Ureter (tissue), 1 donor: ENCODE measurements at places on chromosomes 2 and 18.
A peak's percentile ranks its signal among the peaks of the same experiment; 100 is the strongest.

DNA sequence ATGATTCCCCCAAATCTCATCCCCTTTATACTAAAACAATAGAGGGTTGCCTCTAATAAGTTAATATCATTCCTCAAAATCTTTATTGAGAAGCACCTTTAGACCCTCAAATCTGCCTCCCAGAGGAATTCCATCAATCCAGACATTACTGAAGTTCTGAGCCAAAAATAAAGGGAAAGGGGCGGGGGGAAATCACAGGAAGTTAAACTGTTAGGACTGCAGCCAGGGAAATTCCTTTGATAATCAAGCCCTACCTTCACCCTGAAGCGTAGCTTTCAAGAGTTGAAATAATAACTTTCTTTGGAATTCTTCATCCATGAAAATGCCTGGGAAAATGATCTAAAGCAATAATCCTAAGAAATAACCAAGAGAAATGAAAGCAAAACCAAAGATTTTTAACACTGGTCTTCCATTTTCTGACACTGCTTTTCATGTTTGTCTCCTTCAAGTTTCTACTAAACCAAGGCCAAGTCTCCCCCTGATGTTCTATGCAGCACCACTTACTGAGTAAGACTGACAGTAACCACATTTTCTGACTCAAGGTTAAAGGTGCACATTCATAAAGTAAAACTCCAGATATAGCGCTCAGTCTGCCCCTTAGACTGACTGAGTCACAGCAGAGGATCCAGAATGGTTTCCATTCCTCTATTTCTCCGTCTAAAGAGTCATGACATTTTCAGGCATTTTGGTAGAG, 78.2 kb downstream of the TCF4 start:
- no peak for DNase-seq

GRCh38 chr2:238142382-238143205, 4.1 kb downstream of the KLHL30 start:
- peak; percentile 64 for DNase-seq

- DNase-seq, result peak; percentile 80
Observed at GRCh38 chr2:218292048-218293014, at the start of gene TMBIM1. Gene TMBIM1 (minus strand): TSS chr2:218292503. CDS start chr2:218282141, 10,362 bp downstream.

GRCh38 chr18:31576670-31577069, 15.0 kb upstream of the TTR start:
- no peak for DNase-seq

DNA sequence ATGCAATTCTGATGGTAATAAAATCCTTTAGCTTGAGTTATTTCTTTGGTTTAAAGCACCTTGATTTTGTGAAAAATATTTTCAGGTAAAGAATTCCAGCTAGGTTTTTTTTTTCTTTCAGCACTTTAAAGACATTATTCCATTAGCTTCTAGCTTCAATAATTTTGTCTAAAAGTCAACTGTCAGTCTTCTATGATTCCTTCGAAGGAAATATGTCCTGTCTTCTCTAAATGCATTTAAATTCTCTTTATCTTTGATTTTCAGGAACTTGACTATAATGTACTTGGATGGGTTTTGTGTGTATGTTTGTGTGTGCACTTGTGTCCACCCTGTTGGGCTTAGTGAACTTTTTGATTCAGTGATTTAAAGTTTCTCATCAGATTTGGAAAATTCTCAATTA, 4.7 kb downstream of the LONRF2 start:
- no peak for DNase-seq

GRCh38 chr2:79830501-79830900, 317.6 kb downstream of the CTNNA2 start:
- DNase-seq, result no peak

DNA sequence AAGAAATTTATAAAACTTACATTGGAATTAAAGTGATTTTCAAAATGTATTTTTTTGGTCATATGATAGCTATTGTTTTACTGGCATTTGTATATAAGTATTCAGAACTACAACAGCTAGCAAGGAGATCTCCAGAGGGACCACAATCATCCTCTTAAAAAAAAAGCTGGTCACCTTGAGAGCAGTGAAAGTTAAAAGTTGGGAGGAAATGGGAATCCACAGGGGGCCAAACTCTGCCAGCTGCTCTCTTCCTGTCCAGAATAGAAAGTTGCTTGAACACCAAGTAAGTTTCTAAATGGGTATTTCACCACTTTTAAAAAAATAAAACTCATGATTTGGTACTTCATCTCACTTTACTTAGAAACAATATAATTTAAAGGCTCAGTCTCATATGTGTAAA, 1025.1 kb downstream of the LRP1B start:
- DNase-seq, result no peak

DNA sequence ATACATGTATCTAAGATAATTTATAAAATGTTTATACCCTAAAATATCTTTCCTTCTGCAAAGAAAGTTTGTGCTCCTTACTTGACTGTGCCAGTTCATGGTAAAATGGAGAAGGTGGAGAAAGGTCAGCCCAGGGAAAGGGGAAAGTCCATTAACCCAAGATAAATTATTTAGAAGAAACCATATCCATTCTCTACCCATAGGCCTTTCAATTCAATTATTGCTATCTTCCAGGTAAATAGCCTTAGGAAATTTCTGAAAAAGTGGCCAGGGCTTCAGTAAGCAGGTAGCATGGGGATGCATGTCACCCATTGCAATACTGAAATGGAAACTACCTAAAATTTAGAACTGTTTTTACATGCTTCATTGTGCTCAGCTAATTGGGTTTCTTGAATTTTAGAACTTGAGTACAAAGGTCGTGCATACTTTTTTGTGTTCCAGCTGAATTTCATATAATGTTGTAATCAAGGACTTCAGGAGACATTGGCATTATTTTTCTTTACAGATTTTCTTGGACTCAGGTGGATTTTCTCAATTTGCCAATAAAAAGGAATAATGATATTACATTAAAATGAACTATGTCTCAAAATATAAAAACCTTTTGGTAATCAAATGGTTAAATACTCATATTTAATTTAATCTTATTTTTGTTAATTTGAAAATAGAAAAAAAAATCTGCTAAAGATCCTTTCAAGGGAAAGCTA, 124.9 kb downstream of the CSRNP3 start:
- no peak for DNase-seq

- DNase-seq, result no peak
Observed at GRCh38 chr2:224222974-224223373, 178.9 kb downstream of the FAM124B start.

- peak; percentile 64 for DNase-seq
Observed at GRCh38 chr2:69437751-69438154, 518 bp upstream of the NFU1 start.

GRCh38 chr18:72799106-72799505, 68.7 kb downstream of the NETO1 start:
- DNase-seq, result no peak

DNA sequence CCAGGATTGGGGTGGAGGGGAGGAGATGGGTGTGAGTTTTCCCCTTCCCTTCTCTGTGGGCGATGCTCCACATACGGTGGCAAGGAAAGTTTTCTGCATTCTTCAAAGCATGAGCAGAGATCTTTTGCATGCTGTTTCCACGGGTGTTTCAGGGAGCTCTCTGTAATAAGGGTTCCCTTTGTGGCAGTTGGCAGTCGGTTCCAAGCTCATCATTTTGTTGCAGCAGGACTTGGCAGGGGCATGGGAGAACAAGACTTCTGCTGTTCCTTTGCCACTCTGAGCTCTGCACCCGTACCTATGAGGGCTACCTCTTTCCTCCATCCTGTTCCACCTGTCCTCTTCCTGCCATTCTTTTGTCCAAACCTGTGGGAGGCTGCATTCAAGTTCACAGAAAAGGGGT, 71.3 kb upstream of the SPRED2 start:
- DNase-seq, result no peak

GRCh38 chr18:68215931-68216330, 499.0 kb downstream of the TMX3 start:
- DNase-seq, result no peak

GRCh38 chr2:203201426-203201825, 37.4 kb upstream of the CYP20A1 start:
- no peak for DNase-seq

DNA sequence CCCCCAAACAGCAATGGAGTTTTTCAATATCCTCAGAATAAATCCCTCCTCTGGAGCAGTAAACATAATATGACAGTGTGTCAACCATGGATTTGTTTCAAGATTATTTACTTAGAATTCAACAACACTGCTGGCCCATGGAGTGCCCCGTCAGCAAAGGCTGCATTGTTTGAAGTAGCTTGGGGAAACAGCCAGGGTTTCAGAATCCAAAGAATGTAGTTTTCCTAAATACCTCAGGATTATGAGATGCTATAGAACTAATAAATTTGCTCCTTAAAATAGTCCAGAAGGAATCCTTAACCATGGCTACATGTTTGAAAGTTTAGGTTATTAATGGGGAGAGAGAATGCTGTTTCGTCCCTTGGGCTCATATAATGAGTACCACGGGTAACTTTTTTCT, 13.1 kb upstream of the CETN1 start:
- DNase-seq, result no peak

- no peak for DNase-seq
Observed at GRCh38 chr2:24438106-24438505, 52.9 kb upstream of the NCOA1 start.

GRCh38 chr18:21599585-21600525, 649 bp downstream of the ESCO1 start:
- peak; percentile 50 for DNase-seq

- peak; percentile 47 for DNase-seq
Observed at GRCh38 chr2:220076734-220077133, 449.3 kb downstream of the SLC4A3 start.

GRCh38 chr2:66766582-66766981, 331.7 kb downstream of the MEIS1 start:
- no peak for DNase-seq

- no peak for DNase-seq
Observed at GRCh38 chr2:84306361-84306760, 152.7 kb downstream of the SUCLG1 start.

DNA sequence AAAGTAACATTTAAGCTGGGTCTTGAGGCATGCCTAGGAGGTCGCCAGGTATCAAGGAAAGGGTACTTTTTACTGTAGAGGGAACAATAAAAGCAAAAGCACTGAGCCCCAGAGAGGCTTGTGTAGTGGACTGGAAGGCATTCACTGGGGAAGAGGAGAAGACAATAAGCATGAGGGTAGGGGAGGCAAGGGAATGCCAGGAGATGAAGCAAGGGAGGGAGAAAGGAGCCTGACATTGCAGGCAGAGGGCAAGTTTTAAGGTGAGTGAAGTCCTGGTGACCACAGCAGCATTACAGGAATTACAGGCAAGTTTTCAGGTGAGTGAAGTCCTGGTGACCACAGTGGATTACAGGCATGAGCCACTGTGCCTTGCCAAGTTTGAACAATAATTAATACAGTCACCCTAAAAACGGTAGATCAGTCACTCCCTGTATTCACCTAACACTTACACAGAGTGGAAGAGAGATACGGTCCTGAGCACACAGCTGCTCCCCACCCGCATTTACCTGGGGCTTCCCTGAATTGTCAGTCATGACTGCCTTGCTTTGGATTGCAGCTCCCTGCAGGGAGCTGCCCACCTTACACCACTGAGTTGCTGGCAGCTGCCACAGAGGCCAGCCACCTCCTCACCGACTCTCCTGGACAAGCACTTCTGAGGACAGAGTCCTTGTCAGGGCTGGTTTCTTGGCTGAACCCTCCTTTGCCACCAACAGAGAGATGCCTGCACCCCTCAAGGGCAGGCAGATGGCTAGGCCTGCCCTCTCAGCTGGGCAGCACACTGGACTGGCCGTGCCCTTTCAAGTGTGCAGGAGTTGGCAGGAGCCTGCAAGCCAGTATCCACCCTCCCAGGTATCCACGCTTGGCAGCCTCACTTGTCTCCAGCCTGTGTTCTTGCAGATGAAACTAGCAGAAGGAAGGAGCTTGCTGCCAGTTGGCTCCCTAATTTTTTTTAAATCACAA, 153.2 kb upstream of the MSH6 start:
- no peak for DNase-seq

GRCh38 chr2:231568785-231569435, 23.8 kb upstream of the TEX44 start:
- DNase-seq, result no peak

DNA sequence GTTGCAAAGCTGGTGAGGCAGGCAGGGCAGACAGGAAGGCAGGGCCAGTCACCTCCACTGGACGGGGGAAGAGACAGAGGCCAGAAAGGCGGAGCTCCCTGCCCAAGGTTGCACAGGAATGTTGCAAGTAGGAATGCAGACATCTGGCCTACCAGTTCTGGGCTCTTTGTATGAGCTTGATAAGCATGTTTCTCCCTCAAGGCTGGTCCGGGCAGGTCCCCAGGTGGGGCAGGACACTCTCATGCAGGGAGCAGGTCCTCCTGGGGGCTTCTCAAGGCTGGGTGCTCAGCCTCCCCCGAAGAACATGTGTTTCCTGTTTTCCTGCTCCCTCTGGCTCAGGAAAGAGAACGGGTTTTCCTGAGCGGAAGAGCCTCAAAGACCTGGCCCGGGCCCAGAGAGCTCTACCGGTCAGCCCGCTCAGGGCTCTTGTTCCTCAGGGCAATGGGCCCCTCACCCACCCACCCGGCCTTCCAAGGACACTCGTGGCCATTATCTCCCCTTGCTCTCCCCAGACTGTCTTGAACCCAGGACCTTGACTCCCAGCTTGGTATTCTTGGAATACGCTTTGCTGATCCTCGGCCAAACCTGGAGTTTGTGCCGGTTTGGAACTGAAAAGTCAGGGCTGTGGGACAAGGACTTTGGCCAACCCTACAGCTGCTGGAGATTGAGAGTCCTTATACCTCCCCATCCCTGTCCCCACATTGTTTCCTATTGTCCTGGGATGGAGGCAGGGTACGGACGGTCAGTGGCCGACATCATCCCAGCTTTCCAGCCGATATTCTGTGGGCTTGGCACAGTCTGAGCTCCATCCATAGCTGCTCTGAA, 87.7 kb upstream of the HAAO start:
- no peak for DNase-seq

GRCh38 chr2:108591163-108591562, 56.9 kb downstream of the LIMS1 start:
- DNase-seq, result no peak

DNA sequence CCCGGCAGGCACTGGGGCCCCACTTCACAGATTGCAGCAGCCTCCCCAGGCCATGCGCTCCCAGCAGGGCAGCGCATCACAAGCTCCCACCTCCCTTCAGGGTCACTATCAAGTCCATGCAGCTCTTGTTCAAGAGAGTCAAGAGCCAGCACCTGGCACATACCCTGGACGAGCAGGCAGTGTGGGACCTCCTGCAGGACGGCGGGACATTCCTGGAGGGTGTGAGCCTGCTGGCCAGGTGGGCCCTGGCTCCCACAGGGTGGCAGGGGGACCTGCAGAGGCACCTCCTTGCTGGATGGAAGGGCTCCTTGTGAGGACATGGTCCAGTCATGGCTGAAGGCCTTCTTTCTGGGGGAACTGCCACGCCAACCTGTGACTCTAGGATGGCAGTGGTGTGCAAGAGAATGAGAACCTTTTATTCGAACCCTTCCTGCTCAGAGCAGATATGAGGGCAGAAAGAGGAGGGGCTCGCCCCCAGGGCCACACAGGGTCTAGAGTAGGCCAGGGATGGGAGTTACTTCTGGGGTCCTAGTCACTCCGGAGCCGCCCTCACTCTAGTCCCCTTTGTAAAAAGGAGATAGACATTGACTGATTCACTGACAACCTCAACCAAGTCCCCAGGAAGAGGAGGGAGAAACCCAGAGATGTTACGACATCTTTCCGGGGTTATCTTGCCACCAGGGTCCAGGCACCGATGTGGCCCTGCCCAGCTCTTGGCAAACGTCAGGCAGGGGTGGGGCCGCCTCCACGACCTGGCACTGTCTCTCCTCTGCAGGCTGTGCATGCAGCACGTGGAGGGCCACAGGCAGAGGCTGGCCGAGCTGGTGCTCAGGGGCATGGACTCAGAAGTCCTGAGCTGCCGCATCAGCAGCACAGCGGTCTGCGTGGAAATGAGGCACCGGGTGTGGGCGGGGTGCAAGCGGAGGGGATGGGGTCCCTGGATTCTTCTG, 31.3 kb downstream of the HJURP start:
- DNase-seq, result no peak

- no peak for DNase-seq
Observed at GRCh38 chr18:66722671-66723070, 118.8 kb upstream of the CDH19 start.
